Substantia nigra (tissue), 51 donors: ENCODE measurements at places on chromosomes 5 and 9.
A peak's percentile ranks its signal among the peaks of the same experiment; 100 is the strongest.

GRCh38 chr5:78610636-78611035 lies 37.9 kb downstream of the LHFPL2 start:
- DNase-seq = no peak

GRCh38 chr9:125755340-125755739 lies 8.2 kb downstream of the PBX3 start:
- no peak for DNase-seq

DNA sequence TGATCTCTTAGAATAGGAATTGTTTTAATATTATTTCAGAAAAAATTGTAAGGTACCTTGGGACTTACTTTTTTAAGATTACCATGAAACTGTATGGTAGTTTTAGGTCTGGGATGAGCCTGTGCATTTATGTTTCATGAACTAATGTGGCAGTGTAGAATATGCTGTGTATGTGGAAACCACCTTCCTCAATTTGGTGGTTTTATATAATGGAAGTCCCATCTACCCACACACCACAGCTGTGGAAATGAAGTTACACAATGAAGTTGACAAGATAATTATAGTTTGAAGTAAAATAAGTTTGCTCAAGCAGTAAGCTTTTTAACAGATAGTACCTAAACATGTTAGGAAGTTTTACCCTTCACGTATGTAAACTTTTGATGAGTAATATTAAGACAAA lies 24.4 kb downstream of the WDR36 start:
- no peak for DNase-seq

DNA sequence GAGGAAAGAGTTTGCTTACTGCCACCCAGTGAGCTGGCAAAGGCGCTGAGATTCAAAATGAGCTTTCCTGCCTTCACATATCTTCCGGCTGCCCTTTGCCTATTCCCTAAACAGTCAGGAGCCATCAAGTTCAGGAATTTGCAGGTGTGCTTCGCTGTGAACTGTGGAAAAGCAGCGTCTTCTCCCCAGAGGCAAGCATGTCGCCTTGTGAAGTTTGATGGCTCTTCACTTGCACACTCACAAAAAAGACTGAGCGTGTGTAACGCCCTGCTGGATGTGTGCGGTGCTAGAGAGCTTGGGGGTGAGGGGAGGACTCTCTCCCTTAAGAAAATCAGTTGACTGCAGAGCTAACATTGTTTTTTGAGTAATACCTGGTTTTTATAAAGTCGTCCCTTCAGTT lies 288.7 kb downstream of the DOCK8 start:
- no peak for DNase-seq

GRCh38 chr5:111197523-111197922 lies 26.7 kb upstream of the CAMK4 start:
- DNase-seq = peak; percentile 5

DNA sequence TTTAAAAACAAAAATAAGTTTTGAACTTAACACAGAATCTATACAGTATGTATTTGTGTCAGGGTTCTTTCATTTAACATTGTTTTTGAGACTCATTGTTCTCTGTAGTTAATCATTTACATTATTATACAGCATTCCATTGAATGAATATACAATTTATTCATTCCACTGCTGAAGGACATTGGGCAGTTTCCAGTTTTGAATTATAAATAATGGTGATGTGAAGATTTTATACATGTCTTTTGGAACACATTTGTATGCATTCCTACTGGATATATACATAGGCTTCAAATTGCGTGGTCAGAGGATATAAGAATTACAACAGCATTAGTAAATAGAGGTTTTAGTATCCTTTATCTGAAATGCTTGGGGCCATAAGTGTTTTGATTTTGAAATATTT lies 72.0 kb downstream of the CEP120 start:
- no peak for DNase-seq

DNA sequence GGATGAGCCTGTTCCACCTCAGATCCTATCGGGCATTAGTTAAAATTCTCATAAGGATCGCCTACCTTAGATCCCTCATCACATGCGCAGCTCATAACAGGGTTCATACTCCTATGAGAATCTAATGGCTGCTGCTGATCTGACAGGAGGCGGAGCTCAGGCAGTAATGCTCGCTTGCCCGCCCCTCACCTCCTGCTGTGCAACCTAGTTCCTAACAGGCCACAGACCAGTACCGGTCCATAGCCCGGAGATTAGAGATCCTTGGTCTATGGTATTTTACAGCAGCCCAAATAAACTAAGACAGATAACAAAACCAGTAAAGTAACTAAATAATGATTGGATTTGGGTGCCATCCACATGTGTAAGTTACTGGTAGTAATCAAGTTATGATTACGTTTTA lies 17.5 kb downstream of the GOLPH3 start:
- no peak for DNase-seq

GRCh38 chr9:120914396-120914795 lies 12.2 kb downstream of the TRAF1 start:
- peak; percentile 62 for DNase-seq

GRCh38 chr9:137141976-137142936 lies 3.3 kb downstream of the GRIN1 start:
- no peak for DNase-seq

DNA sequence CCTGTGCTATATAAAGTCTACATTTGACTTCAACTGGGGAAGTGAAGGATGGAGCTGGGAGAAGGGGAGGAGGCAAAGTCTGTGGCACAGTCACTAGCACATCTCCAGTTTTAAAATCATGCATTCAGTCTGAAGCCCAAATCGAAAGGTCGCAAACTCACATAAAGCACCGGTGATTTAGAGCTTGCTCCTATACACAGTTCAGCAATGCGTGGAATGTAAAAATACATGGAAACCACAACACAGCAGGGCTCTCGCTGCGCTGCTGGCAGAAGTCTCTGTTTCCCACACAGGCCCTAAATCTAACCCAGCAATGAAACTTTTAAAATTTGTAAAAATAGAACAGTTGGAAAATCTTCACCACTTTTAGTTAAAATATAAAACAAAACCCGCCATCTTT lies 68.2 kb downstream of the EBF1 start:
- DNase-seq = no peak

DNA sequence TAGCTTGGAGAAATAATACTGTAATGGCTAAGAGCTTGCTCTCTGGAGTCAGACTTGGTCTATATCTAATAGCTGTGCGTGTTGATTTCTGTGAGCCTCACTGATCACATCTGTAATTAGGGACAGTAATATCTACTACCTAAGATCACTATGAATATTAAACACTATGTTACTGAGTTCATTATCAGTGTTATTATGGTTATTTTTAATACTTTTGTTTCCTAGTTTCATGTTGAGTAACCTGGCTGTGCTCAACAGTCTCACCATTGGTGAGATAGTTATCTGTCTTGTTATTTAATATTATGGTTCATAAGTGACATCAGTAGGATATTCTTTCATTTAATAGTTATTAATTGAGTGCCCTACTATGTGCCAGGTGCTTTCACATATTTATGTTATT lies 22.4 kb upstream of the CAVIN4 start:
- no peak for DNase-seq

GRCh38 chr5:132962429-132963021 lies 909 bp downstream of the AFF4 start:
- no peak for DNase-seq

DNA sequence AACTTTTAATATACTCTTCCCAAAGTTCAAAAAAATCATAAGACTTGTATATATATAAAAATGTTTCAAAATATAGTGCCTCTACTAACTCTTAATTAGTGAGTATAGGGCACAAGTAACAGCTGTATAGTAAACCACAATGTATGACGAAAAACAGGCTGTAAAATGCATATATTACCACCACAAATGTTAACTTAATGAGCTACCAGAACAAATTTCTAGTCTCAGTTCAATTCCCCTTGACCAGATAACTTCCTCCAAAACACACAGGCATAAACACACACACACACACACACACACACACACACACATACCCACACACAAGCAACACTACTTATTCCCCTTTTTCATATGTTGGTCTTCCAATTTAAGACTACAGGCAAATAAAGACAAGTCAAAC lies 78.8 kb downstream of the FBXL17 start:
- DNase-seq = no peak

DNA sequence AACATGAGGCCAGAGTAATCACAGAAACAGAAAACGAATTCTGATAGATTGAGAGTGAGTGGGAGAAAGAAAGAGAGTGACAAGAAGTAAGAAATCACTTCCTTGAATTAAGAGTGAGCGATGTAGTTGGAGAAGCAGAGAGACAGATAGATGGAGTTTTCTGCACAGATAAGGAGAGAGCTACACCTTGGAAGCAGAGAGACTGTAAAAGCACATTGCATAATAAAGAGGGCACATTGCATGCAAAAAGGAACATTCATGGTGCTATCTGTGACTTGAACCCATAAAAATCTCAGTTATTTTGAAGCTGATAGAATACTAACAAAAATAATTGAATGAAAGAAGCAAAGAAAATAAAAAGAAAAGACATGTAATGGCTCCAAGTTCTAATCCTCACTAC lies 943.8 kb downstream of the NR2F1-AS1 start:
- DNase-seq = no peak

DNA sequence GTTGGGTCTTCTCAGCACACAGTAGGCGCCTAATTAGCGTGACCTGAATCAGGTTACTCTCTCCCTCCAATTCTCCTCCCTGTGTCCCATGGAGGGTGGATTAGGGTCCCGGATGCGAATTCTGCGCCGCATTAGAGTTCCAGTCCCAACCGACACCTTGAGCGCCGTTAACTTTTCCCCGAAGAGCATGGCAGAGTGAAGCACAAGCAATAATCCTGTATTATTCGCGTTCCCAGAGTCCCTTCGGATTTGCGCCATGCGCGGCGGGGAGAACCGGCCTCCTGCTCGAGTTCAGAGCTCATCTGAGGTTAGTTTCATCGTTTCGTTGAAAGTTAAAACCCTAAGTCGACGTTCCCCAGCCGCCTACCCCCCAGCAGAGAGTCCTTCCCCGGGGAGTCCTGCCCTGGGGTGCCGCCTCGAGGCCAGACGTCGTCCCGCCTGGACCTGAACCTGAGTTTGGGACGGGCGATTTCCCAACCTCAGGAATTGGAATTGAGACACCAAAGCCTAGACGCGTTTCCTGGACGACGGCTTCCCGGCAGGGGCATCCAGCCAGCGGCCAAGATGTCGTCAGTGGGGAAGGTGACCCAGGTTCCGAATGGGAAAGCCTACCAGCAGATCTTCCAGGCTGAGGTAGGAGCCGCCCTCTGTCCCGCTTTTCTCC lies at the start of gene CCDC180:
Gene CCDC180, plus strand, starts transcription at position 160 of the 664 bp plus-strand sequence. Its CDS starts 405 bp downstream, at position 565.
- DNase-seq = no peak

GRCh38 chr5:60248901-60249300 lies 355.4 kb upstream of the PDE4D start:
- peak; percentile 5 for DNase-seq

- DNase-seq = no peak
Observed at GRCh38 chr5:16378762-16379161, 86.8 kb downstream of the ZNF622 start.
